ENCODE measurements at places on chromosomes 4 and X.

DNA sequence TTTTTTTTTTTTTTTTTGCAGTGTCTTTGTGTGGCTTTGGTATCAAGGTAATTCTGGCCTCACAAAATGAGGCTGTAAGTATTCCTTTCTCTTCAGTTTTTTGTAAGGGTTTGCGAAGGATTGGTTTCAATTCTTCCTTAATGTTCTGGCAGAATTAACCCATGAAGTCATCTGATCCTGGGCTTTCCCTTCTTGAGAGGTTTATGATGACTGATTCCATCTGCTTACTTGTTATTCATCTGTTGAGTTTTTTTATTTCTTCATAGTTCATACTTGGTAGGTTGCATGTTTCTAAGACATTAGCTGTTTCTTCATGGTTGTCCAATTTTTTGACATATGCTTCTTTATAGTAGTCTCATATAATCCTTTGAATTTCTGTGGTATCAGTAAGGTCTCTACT is 181.4 kb upstream of the PDE5A start:
- no peak for DNase-seq

GRCh38 chrX:11347300-11347699 is 54.1 kb downstream of the AMELX start:
- DNase-seq: no peak

DNA sequence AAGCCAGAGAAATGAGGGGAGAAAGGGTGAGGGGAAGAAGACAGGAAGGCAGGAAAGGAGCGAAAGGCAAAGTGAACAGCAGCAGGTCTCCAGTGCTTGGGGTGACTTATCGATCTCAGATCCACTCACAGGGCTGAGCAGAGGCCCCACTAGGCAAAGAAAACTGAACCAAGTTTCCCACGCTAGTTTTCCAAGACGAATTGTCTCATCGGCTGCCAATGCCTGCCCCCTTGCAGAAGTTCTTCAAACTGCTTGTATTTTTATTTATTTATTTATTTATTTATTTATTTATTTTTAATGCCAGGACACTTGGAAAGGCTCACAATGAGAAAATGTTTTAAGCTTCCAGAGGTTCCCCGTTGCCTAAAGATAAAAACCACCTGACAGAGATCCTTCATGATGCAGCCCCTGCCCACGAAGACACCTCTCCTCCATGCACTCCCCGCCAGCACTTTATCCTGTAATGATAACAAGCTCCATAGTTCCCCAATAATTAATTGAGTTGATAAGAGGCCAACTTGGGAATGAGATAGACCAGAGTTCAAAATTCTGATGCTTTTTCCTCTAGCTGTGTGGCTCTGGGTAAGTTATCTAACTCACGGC is 43.2 kb downstream of the QDPR start:
- DNase-seq: no peak

DNA sequence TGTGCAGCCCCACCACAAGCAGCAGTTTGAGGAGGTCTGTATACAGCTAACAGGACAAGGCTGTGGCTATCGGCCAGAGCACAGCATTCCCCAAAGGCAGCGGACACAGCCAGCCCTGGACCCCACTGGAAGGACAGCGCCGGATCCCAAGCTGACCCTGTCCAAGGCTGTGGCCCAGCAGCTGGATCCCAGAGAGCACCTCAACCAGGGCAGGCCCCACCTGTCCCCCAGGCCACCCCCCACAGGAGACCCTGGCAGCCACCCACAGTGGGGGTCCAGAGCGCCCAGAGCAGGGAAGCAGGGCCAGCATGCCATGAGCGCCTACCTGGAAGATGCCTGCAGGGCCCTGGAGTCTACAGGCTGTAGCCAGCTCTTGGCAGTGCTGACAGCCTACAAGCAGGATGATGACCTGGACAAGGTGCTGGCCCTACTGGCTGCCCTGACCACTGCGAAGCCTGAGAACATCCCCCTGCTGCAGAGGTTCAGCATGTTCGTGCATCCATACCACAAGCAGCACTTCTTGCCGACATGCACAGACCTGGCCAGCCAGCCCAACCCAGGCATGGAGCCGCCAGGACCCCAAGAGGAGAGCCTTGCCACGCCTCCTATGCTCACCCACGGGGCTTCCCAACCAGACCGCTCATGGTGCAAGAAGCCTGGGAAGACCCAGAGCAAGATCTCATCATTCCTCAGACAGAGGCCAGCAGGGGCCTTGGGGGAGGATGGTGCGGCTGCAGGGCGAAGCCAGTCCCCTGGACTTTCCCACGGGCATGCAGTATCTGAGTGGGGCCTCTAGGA is 62.0 kb downstream of the ALPK1 start:
- no peak for DNase-seq

DNA sequence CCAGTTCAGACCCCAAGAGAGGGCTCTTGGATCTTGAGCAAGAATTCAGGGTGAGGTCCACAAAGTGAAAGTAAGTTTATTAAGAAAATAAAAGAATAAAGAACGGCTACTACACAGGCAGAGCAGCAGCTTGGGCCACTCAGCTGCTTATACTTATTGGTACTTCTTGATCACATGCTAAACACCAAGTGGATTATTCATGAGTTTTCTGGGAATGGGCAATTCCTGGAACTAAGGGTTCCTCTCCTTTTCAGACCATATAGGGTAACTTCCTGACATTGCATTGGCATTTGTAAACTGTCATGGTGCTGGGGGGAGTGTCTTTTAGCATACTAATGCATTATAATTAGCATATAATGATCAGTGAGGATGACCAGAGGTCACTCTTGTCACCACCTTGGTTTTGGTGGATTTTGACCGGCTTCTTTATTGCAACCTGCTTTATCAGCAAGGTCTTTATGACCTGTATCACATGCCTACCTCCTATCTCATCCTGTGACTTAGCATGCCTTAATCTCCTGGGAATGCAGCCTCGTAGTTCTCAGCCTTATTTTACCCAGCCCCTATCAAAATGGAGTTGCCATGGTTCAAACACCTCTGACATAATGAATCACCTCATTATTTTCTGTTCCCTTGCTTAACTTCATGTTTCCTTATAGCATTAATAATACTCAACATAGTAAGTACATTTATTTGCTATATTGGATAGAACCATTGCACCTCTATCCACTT is 476.3 kb downstream of the DTHD1 start:
- DNase-seq: no peak

DNA sequence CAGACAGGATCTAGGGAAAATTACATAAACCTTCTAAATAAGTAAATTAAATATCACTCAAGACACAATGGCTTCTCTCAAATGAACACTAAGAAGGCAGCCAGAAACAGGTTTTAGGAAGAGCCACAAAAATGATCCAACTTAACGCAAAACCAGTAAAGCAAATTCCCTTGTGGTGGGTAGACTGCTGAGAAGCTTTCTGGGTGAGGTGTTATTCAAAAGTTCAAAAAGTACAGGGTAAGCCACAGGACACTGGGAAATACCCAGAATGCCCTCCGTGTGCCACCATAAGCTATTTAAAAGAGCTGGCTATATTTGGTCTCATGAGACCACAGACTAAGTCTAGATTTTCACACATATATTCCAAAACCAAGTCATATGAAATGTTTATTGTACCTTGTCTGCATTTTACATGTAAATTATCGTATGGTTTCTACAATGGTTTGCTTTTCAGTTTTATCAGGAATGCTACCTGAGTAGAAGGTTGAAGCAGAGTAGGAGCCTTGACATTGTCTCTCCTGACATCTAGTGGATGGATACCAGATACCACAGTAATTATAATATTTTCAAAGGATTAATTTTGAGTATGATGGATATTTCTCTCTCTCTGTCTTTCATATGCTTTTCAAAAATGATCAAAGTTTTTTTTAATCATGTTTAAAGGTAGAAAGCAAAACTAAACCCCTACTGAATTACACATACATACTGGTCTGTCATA is 109.3 kb upstream of the KLHL13 start:
- no peak for DNase-seq

- no peak for DNase-seq
These were observed 116.4 kb upstream of the IGSF1 start for GRCh38 chrX:131405497-131405896.

DNA sequence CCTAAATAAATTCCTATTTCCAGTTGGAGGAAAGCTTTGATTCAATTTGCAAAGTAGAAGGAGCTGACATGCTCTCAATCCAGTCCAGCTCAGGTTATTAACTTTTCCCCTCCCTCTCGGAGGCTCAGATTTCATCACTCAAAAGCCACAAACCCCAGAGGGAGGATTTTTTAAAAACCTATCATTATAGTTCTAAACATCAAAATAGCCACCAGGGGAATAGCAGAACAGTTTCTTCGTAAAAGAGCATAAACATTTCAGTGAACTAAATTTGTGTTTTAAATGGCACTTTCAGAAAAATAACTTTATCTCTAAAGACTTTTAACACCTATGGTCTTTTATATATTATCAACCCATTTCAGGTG is 8.8 kb downstream of the GPRIN3 start:
- DNase-seq: no peak

- DNase-seq: no peak
These were observed 8.5 kb downstream of the PTTG2 start for GRCh38 chr4:37968747-37969146.

DNA sequence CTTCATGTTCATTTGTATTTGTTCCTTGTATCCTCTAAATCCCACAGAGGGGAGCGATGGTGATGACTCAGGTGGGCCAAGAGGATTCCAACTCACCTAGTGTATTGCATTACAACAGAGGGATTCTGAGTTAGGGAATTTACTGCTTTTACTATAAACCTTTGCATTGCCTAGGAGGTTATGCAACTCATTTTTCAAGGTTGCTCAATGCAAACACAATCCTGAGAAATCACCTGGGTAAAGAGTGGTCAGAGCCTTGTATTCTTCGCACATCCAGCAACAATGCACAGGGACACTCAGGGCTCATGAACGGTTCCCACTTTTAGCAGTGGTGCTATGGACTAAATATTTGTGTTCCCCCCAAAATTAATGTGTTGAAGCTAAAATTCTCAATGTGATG is 28.6 kb upstream of the LSM6 start:
- no peak for DNase-seq

- no peak for DNase-seq
These were observed 251.4 kb upstream of the DDX53 start for GRCh38 chrX:22748093-22748999.

- no peak for DNase-seq
These were observed 542.2 kb upstream of the NDST4 start for GRCh38 chr4:115655626-115656025.

GRCh38 chrX:108439426-108439942 is at the start of gene COL4A5:
TSS of gene COL4A5 (plus strand) at chrX:108439838. CDS start at chrX:108440126, 288 bp downstream.
- no peak for DNase-seq

DNA sequence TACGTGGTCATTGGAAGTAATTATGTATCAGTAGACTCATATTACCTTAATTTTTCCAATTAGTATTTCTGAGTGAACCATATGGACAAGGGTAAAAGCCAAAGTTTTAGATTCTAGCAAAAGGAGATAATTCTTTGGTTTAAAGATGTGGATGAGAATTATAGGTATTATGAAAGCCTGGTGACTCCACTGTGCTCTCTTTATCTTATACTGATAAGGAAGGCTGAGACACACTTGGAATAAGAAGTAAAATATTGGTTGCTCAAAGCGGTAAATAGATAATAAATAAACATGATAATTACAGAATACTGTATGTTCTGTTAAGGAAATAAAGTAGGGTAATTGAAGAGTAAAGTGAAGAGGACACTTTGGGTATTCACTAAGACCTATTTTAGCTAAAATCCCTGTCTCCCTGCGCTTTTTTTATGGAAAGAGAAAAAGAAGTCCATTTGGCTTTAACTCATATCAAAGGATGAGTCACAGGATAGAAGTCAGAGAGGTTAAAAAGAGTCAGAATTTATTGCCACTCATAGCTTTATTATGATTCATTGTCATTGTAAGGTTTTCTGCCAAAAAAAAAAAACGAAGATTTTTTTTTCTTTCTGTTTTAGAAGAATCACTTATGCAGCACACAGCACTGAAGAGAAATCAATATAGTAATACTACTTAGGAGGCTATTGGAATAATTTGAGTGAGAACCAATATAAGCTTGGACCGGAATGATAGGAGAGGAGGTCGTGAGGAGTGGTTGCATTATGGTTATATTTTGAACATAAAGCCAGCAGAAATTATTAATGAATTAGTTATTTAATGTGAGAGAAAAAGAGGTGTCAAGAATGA is 2463.1 kb downstream of the ARAP2 start:
- no peak for DNase-seq

DNA sequence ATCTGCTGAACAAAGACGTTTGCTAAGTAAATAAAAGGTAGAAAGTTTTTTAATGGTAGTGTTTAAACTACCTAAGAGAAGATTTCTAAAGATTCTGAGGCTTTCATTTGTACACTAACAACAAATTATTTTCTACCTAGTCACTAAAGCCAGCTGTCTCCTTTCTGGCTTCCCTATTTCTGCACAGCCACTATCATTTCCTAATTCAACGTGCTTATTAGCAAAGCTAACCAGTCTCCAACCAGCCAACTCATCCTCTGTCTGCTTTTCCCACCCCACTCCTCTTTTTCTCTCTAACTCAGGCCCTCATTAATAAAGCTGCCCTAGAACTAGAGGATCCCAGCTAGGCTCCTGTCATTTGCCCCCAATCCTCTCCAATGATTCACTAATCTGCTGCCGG is 118.2 kb downstream of the ZNF827 start:
- DNase-seq: no peak

DNA sequence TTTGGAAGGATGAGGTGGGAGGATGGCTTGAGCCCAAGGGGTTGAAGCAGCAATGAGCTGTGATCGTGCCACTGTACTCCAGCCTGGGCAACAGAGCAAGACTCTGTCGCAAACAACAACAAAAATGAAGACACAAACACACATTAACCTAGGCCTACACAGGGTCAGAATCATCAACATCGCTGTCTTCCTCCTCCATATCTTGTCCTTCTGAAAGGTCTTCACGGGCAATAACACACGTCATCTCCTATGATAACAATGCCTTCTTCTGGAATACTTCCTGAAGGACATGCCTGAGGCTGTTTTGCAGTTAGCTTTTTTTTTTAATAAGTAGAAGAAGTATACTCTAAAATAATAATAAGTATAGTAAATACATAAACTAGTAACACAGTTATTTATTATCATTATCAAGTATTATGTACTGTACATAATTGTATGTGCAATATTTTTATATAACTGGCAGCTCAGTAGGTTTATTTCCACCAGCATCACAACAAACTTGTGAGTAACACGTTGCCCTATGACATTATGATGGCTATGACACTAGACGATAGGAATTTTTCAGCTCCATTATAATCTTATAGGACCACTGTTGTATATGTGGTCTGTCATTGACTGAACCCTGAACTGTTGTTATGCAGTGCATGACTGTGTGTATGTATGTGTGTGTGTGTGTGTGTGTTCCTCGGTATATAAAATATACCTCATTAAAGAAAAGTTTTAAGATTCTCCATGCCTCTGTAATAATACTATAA is 69.2 kb upstream of the MAML3 start:
- DNase-seq: no peak

DNA sequence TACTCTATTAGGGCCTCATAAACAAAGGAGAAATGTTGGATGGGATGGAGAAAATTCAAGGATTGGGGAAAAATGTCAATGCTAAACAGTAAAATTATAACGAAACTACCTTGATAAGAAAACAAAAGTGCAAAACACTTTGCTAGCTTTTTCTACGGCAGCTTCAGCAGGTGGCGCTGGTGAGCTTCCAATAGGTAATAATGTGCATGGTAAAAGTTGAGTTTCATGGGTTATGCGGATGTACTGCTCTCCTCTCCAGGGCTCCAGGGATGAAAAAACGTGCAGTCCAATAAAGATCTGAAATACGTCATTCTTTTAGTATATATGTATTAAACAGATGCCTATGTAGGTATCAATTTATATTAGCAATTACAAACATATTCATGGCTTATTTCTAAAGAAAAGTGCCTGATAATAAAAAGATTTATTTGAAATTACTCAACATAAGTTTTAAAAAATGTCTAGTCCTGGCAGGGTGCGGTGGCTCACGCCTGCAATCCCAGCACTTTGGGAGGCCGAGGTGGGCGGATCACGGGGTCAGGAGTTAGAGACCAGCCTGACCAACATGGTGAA is 239.6 kb downstream of the GRXCR1 start:
- no peak for DNase-seq
